Bronchial epithelial cell (primary cell): ENCODE measurements at places on chromosomes 2 and 18. TPM values are rescaled to one million over a fixed set of nuclear protein-coding genes. Genes with fewer than 3 reads are reported as not detected.

G6PC2 gene
- not detected in 2 replicates for total RNA-seq

RFX8 gene
- not detected in 2 replicates for total RNA-seq

FLACC1 gene
- 0.13 and 0.26 TPM in 2 replicates for total RNA-seq

KIF1A gene
- not detected in 2 replicates for total RNA-seq

POTEC gene
- total RNA-seq, result under 0.01 TPM in 1 of 2 replicates, not detected in the other

GALNT3 gene
- 56.7 and 59.5 TPM in 2 replicates for total RNA-seq
